ENCODE measurements at places on chromosomes 6 and 20.

DNA sequence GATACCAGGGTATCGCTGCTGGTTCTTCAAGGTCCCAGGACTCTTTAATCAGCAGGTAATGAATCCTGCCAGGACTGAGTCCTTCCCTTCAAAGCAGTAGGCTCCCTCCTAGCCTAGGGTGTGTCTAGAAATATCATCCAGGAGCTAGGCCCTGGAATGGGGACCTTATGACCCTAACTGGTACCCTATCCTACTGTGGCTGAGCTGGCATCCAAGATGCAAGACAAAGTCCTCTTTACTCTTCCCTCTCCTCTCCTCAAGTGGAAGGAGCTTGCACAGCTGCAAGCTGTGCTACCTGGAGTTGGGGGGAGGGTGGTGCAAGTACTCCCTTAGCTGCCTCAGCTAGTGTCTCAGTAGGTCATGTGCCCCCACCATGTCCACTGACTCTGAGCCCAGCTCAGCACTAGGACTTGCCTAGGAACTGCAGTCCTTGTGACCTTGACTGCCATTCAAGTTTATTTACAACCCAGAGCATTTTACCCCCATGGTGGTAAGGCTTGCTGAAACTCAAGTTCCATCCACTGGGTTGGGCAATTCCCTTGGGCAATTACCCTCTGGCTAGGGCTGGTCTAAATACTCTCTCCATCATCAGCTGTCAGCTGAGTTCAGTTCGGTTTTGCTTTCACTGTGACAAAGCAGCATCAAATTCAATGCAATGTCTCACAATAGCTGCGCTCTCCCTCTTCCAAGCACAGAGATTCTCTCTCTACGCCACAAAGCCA lies 48.4 kb upstream of the TOP1 start:
- DNase-seq: no peak

- DNase-seq: no peak
Observed at GRCh38 chr20:59122566-59122919, 41.1 kb upstream of the ZNF831 start.

- no peak for DNase-seq
Observed at GRCh38 chr6:167824591-167825331, 1.9 kb upstream of the AFDN start.

- DNase-seq: no peak
Observed at GRCh38 chr20:7994809-7995208, 24.8 kb downstream of the TMX4 start.

- DNase-seq: no peak
Observed at GRCh38 chr6:87444362-87444761, 28.4 kb upstream of the SLC35A1 start.

DNA sequence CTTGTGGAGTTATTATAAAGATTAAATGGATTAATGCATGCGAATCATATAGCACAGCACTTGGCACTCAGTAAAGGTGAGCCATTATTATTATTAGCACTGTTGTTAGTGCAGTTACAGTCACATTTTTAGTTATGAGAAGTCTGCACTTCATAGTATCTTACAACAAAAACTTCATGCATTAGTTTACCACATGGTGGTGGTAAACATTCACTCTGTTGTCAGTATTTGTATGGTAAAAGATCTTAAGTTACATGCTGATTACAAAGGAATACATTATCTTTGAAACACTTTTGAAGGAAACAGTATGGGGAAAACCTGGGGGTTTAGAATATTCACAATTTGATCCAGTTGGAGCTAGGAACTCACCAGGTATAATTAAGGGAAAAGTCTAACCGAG lies 20.8 kb downstream of the TMEM14A start:
- no peak for DNase-seq

DNA sequence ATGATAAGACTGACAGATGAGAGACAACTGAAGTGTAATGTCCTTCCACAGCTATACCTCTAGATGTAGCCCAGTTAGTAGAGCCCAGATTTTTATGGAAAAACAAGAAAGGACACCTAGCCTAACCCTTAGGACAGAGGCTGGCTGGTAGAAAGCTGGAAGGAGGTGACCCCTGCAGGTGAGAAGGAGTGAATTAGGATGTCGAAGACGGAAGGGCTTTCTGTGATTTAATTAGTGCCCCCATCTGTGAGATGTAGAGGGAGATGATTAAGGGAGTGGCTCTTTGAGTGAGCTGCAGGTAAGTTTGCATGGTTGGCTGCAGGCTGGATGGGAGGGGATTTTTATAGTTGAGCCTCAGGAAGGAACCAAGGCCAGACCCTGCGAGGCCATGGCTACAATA lies 82.8 kb downstream of the GFRA4 start:
- no peak for DNase-seq

- DNase-seq: no peak
Observed at GRCh38 chr6:159914565-159914923, 23.8 kb downstream of the MAS1 start.

DNA sequence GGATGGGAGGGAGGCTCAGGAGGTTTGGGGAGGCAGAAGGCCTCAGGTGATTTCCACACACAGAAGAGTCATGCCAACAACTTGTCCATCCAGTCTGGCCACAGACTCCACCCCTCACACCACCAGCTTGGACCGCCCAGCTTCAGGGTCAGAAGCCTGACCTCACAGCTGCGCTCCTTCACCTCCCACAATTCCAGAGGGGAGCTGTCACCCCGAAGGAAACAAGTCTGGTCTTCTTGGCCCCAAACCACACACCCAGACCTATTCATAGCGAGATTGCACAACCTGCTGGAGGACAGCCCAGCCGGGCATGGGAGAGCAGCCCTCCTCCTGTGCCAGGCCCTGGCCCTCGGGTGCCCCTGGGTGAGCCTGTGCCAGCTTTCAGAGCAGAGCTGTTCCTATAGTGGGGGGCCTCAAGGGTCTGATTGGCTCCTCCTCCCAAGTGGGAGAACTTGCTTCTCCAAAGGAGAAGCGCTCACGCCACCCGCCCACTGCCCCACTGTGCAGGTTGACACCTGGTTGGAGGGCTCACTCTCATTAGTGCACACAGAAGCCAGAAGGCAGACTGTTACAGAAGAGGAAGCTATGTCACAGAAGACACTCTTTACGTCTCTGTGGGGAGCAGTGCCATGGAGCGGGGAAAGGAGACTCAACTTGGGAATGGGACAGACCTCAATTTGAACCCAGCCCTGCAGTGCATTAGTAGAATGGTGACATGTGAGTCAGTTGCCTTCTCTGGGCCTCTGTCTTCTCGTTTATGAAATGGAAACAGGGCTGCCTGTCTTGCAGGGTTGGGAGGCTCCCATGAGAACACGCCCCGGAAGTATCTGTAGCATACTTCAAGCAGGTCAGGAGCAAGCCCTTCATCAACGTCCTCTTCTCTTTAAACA lies 128.8 kb downstream of the FOXO3 start:
- DNase-seq: no peak

DNA sequence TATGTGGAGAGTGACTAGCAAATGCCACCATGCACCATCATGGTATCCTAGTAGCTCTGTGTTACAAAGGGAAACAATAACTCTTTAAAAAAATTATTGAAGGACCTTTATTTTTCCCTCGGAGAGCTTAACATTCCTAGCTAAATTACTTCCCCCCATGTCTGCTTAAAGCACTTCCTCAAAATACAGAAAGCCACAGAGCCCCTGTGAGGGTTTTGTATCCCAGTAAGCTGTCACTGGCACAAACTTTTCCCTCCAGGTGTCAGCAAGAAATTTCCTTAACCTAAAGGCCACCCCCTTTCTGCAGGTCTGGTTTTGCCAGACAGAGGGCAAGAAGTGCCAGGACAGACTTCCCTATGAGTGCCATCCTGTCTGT lies 340.0 kb upstream of the PRDM1 start:
- no peak for DNase-seq

- no peak for DNase-seq
Observed at GRCh38 chr6:68134796-68135195, 500.3 kb upstream of the ADGRB3 start.

DNA sequence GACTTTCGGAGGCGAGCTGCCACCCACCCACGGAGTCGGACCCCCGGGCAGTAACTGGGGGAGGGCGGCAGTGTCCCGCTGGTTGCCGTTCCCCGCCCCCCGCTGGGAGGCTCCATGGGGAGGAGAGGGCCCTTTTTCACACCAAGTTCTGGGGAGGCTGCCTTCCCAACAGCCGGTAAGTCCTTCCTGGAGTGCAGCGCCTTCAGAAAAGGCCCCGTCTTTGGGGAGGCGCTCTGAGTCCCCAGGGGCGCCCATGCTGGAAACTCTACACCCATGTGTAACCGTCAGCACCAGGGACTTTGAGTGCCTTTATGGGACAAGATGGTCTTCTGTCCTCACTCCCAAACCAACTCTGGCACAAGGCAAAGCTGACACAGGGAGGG lies 430 bp upstream of the SOX18 start:
- no peak for DNase-seq

- DNase-seq: no peak
Observed at GRCh38 chr6:93842178-93842577, 422.8 kb upstream of the EPHA7 start.

Measured in stimulated activated CD4-positive, alpha-beta T cell treated with anti-CD3 and anti-CD28 coated beads, Interleukin-1b, Interleukin-23, amount 100 ng/mL, for 1 hour (primary cell).